ENCODE measurements at places on chromosomes 1 and 21. TPM values are rescaled to one million over a fixed set of nuclear protein-coding genes. Genes with fewer than 3 reads are reported as not detected.

The CDCA8 gene
- total RNA-seq = 0.55 TPM

- no peaks in the 10 kb centered on the region for H3K4me1 ChIP-seq
- no peak overlapping the region for H3K27ac ChIP-seq
- no peak for DNase-seq
- no peak overlapping the region for H3K4me3 ChIP-seq
- H3K27me3 ChIP-seq = no peaks in the 10 kb centered on the region
Measured at GRCh38 chr1:190936337-190936736, 458.7 kb upstream of the BRINP3 start.

DNA sequence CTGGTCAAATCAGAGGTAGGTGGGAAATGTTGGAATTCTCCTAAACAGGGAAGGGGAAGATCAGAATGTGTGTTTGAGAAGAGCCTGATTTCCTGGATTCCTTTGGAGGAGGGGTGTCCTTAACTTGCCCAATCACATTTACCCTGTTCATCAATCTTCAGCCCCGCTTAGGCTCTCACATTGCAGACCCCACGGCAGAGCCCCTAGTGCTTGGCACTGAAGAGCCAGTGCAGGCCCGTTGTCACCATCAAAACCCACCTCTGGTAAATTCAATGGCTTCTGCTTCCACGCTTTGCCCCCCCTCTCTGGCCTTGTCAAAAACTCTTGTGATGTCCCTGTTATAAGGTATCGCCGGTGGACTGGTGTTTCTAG, 2.3 kb downstream of the AGPAT3 start:
- H3K4me1 ChIP-seq = no peaks in the 10 kb centered on the region
- H3K36me3 ChIP-seq = peaks cover 6% of the 10 kb centered on the region
- H3K27me3 ChIP-seq = no peaks in the 10 kb centered on the region
- H3K27ac ChIP-seq = peak overlapping the region; percentile 20
- H3K4me3 ChIP-seq = no peak overlapping the region

- no peak overlapping the region for H3K27ac ChIP-seq
- DNase-seq = no peak
- no peaks in the 10 kb centered on the region for H3K4me1 ChIP-seq
- H3K4me3 ChIP-seq = no peak overlapping the region
Measured at GRCh38 chr1:180208264-180208663, 21.8 kb upstream of the LHX4 start.

- no peaks in the 10 kb centered on the region for H3K27me3 ChIP-seq
- H3K36me3 ChIP-seq = no peaks in the 10 kb centered on the region
- no peaks in the 10 kb centered on the region for H3K4me1 ChIP-seq
- no peak overlapping the region for H3K27ac ChIP-seq
Measured at GRCh38 chr1:182189535-182190066, 128.1 kb upstream of the ZNF648 start.

DNA sequence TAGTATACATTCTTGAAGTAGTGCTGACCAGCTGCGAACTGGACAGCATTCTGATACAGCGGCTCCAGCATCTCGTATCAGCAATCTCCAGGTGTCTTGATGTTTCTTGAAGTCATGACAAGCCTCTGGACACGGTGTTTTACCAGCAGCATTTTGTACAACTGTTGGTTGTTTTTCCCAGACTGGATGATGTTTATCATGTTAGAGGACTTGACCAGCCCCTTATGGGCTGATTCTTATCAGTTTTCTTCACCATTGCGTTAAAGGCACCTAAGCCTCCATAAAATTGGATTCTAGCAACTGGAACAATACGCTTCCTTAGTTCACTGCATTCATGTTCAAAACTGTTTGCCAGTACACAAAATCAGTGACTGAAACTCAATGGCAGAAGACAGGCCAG, 29.1 kb downstream of the CACHD1 start:
- H3K36me3 ChIP-seq = no peaks in the 10 kb centered on the region
- H3K27me3 ChIP-seq = no peaks in the 10 kb centered on the region
- no peak overlapping the region for H3K4me3 ChIP-seq
- no peak overlapping the region for H3K27ac ChIP-seq

The HES5 gene
- not detected for total RNA-seq

DNA sequence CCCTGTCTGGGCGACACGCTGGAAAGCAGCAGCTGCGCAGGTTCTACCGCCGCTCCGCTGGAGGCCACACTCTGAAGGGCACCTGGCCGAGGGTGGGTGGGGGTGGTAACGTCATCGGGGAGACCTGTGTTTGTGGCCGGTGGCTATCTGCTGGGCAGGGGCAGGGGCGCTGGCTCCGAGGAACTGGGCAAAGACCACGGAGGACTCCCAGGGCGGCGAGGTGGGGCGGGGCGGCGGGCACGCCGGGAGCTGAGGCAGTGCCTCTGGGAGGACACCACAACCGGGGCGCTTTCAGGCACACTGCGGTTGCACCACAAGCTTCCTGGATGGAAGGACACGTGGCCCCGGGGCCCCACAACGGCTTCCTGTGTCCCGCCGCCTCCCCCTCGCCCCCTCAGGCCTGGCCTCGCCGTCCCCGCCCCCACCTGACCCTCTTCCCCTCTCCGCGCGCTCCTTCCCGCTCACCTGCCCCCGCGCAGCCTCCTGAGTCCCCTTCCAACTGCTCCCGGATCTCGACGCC, 3.3 kb upstream of the DENND2D start:
- H3K27me3 ChIP-seq = no peaks in the 10 kb centered on the region
- no peaks in the 10 kb centered on the region for H3K4me1 ChIP-seq
- peak overlapping the region; percentile 64 for H3K4me3 ChIP-seq

The SYNJ1 gene
- total RNA-seq = 7.9 TPM

DNA sequence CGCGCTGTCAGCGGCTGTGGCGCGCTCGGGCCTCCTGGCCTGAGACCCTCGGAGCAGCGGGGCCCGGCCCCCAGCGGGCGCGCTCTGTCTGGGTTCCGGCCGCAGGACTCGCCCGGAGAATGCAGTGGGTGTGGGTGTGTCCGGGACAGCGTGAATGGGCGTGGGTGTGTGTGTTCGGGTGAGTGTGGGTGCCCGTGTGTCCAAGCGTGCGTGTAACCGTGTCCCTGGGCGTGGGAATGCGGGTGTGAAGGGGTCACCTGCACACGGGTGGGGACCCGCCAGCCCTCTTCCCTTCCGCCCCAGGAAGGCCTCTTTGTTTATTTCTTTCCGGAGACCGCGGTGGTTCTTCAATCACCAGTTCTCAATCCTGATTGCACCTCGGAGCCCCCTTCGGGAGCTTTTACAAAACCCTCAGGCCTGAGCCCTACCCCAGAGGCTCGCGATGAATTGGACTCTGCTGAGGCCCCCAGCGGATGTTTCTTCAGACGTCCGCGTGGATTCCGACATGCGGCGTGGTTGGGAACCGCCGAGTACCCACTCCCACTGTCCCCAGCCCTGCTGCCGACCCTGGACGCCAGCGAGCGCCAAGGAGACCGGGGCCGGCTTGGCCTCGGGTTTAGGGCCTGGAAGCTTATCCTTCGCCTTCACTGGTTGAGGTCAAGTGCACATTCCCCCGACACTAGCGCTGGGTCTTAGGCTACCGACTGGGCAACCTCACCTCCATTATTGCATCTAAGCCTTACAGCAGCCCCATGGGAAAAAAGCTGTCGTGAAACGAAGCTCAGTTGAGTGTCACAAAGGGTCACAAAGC, 19.3 kb downstream of the SERTAD4 start:
- H3K4me1 ChIP-seq = no peaks in the 10 kb centered on the region
- H3K4me3 ChIP-seq = peak overlapping the region; percentile 38
- no peaks in the 10 kb centered on the region for H3K36me3 ChIP-seq
- H3K27ac ChIP-seq = no peak overlapping the region
- no peak for DNase-seq
- no peaks in the 10 kb centered on the region for H3K27me3 ChIP-seq

GRCh38 chr1:33753087-33753856, 110.6 kb upstream of the HMGB4 start:
- no peak overlapping the region for H3K27ac ChIP-seq
- DNase-seq = peak; percentile 9

Measured in right atrium auricular region (tissue), 2 donors.